Neural crest cell (in vitro differentiated cells): ENCODE measurements at places on chromosomes 11 and 22. TPM values are rescaled to one million over a fixed set of nuclear protein-coding genes. Genes with fewer than 3 reads are reported as not detected.

- H3K4me1 ChIP-seq = peaks cover 4% of the 10 kb centered on the region
- no peak for DNase-seq
- no peaks in the 10 kb centered on the region for H3K36me3 ChIP-seq
- no peak overlapping the region for H3K27ac ChIP-seq
- H3K27me3 ChIP-seq = no peaks in the 10 kb centered on the region
These were observed 1327.3 kb downstream of the TBC1D22A start for GRCh38 chr22:48089601-48090331.

DNA sequence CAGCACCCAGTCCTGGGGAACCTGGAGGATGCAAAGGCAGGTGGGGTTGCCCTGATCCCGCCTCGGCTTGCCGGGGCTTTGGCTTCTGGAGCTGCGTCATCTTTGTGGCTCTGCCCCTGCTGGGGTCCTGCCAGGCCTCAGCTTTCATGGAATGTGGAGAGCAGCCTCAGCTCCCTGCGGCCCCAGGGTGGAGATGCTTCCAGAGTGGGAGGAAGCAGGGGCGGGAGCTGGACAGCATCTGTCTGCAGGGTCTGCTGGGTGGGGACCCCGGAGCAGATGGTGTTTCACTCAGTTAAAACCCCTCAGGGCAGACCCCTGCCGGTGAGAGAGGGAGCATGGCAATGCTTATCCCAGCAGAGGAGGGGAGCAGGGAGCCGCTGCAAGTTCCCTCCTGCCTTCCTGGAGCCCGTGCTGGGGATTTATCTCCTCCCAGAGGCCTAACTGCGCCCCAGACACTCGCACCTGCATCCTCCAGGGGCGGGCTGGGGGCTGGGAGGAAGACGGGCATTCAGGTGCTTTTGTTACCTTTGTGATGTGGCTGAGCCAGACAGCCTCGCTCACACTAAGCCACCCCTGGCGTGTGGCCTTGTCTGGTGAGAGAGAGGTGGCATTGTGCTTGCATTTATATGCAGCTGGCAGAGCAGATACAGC, 15.7 kb downstream of the GRIK4 start:
- H3K4me1 ChIP-seq = peaks cover 9% of the 10 kb centered on the region
- no peak overlapping the region for H3K27ac ChIP-seq
- DNase-seq = peak; percentile 29
- H3K4me3 ChIP-seq = no peak overlapping the region
- peaks cover 12% of the 10 kb centered on the region for H3K27me3 ChIP-seq

DNA sequence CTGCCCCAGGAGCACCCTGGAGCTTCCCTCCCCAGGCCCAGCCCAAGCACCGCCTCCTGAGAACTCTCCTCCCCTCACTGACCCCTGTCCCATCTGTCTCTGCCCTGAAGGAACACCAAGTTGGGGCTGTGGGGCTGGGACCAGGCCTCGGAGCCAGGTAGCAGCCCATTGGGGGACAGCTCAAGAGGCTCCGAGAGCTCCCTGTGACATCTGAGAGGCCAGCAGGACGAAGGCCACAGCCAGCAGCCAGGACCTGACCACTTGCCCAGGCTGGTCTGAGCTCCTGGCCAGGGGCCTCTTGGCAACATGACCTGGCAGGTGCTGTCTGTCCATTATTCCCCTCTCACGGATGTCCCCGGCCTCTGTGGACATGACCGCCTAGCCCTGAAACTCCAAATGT, 33.7 kb downstream of the IGF2 start:
- H3K4me3 ChIP-seq = no peak overlapping the region
- DNase-seq = no peak
- no peaks in the 10 kb centered on the region for H3K4me1 ChIP-seq
- no peaks in the 10 kb centered on the region for H3K36me3 ChIP-seq
- H3K27ac ChIP-seq = no peak overlapping the region
- H3K27me3 ChIP-seq = no peaks in the 10 kb centered on the region

DNA sequence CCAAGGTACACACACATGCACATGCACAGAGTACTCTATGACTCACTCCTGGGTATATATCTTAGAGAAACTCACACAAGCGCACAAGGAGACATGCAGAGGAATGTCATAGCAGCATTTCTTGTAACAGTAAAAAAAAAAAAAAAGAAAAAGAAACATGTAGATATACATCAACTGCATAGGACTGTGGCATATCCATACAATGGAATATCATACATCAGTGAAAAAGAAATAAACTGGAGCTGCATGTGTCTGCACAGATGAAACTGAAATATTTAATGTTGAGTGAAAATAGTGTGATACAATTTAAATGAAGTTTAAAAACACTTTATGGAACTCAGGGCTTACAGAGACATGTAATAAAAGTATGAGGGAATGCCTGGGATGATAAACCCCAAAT, 46.4 kb downstream of the SYT13 start:
- H3K4me1 ChIP-seq = no peaks in the 10 kb centered on the region
- DNase-seq = no peak
- H3K4me3 ChIP-seq = no peak overlapping the region
- no peaks in the 10 kb centered on the region for H3K36me3 ChIP-seq
- no peak overlapping the region for H3K27ac ChIP-seq

PUS3 gene
- 14.9 and 17.4 TPM in 2 replicates for total RNA-seq

TTC17 gene
- total RNA-seq = 74.3 and 77.2 TPM in 2 replicates

DNA sequence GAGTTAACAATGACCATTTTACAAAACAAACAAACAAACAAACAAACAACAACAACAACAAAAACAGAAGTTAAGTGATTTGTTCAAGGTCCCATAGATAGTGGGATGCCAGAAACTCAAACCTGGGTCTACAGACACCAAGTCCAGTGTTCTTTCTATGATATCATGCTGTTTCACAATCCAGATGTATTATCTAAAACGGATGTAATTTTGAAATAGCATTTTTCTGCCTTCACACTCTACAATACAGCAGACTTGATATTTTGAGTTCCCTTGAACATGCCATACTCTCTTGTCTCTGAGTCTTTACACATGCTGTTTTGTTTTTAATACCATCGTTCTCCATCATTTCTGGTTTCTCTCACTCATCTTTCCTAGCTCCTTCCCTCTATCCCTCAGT, 104.5 kb downstream of the RELT start:
- H3K4me1 ChIP-seq = peaks cover 4% of the 10 kb centered on the region
- no peak for DNase-seq
- H3K4me3 ChIP-seq = no peak overlapping the region
- H3K27me3 ChIP-seq = no peaks in the 10 kb centered on the region

GRCh38 chr11:102306048-102306597, 11.2 kb upstream of the BIRC3 start:
- no peaks in the 10 kb centered on the region for H3K36me3 ChIP-seq
- no peak overlapping the region for H3K4me3 ChIP-seq

DNA sequence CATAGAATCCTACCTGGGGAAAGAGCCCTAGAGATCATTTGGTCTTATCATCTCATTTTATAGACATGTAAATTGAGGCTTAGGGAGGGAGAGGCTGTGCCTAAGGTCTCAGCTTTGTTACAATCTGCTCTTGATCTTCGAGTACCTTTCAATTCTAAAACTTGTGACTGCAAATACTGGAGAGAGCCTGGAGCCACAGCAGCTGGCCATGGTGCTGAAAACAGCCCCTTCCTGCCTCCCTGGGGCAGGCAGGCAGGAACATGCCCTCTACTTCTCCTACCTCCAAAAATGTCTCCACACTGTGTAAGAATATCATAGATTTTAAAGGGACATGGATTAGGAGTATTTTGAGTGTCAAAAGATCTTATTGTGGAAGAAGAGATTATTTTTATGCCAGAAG, 52.2 kb downstream of the C22orf42 start:
- no peaks in the 10 kb centered on the region for H3K36me3 ChIP-seq
- peaks cover 6% of the 10 kb centered on the region for H3K4me1 ChIP-seq
- H3K4me3 ChIP-seq = no peak overlapping the region
- peaks cover 81% of the 10 kb centered on the region for H3K27me3 ChIP-seq
- peak; percentile 41 for DNase-seq

AGBL2 gene
- total RNA-seq = 2.1 and 2.4 TPM in 2 replicates

- DNase-seq = no peak
- H3K4me1 ChIP-seq = no peaks in the 10 kb centered on the region
- no peaks in the 10 kb centered on the region for H3K36me3 ChIP-seq
- no peak overlapping the region for H3K4me3 ChIP-seq
- H3K27ac ChIP-seq = no peak overlapping the region
- H3K27me3 ChIP-seq = no peaks in the 10 kb centered on the region
These were observed 101.8 kb downstream of the BCR start for GRCh38 chr22:23282089-23282501.

- H3K27ac ChIP-seq = no peak overlapping the region
- no peak for DNase-seq
- H3K4me3 ChIP-seq = no peak overlapping the region
- peaks cover 21% of the 10 kb centered on the region for H3K4me1 ChIP-seq
- H3K36me3 ChIP-seq = no peaks in the 10 kb centered on the region
These were observed 543.9 kb downstream of the MIAT start for GRCh38 chr22:27201276-27201675.

- no peak overlapping the region for H3K27ac ChIP-seq
- H3K27me3 ChIP-seq = no peaks in the 10 kb centered on the region
- H3K4me3 ChIP-seq = no peak overlapping the region
These were observed 3.8 kb downstream of the FOLR1 start for GRCh38 chr11:72195518-72196270.

APOA1 gene
- 0.80 and 0.96 TPM in 2 replicates for total RNA-seq

DNA sequence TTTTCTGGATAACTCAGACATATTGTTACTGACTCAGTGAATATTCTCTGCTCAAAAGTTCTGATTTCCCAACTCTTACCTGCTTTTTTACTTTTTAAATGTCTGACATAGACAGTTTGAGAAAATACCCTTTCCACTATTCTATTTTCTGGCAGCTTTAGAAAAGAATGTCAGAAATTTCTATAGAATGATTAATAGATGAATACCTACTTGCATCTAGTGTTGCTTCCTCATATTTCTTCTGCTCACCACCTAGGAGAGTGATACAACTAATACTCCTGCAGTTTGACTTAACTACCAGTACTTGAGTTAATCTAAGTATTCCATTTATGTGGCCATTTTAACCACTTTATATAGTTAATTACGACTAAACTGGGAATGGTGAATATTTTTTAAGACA, 55.2 kb downstream of the KDM2A start:
- no peaks in the 10 kb centered on the region for H3K36me3 ChIP-seq
- DNase-seq = no peak
- no peak overlapping the region for H3K4me3 ChIP-seq
- no peaks in the 10 kb centered on the region for H3K4me1 ChIP-seq
- no peak overlapping the region for H3K27ac ChIP-seq
- no peaks in the 10 kb centered on the region for H3K27me3 ChIP-seq

- no peak for DNase-seq
- H3K4me1 ChIP-seq = peaks cover 11% of the 10 kb centered on the region
- H3K4me3 ChIP-seq = peak overlapping the region; percentile 83
- H3K27ac ChIP-seq = no peak overlapping the region
These were observed 1.8 kb downstream of the DEPDC7 start for GRCh38 chr11:33017478-33017877.
